ENCODE measurements at places on chromosomes 12 and 14.

DNA sequence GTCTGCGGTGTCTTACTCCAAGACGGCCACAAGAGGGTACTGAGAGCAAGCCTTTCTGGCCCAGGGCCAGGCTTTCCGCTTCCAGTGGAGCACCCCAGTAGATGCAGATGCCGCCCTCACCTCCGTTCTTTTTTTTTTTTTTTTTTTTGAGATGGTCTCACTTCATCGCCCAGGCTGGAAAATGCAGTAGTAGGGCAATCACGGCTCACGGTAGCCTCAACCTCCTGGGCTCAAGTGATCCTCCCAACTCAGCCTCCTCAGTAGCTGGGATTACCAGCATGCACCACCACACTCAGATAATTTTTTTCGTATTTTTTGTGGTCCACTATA lies 5.6 kb upstream of the LBHD2 start:
- peak; percentile 83 for DNase-seq

- DNase-seq, result no peak
Measured at GRCh38 chr12:113899561-113900471, 66.3 kb downstream of the RBM19 start.

- no peak for DNase-seq
Measured at GRCh38 chr12:50564237-50564947, 59.6 kb downstream of the DIP2B start.

DNA sequence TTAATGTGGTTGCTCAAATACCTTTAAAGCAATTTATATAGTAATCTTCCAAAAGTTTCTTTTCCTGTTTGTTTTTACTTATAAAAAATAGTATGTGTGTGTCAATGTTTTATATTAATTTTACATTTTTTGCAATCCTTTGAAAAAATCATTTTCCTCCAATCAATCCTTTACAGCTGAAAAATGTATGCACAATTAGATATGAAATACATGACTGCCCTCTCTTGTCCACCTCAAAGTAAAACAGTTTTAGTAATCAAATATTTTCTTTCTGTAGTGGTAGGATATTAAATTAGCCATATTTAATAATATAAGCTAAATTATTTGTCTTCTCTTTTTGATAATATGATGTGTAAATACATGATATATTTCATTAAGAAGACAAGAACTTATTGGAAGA lies 269.9 kb downstream of the ADAMTS20 start:
- DNase-seq, result no peak

- DNase-seq, result no peak
Measured at GRCh38 chr14:52348279-52348678, 34.2 kb downstream of the PTGER2 start.

GRCh38 chr12:48189331-48190125 lies 6.1 kb downstream of the CCDC184 start:
- DNase-seq, result peak; percentile 78

DNA sequence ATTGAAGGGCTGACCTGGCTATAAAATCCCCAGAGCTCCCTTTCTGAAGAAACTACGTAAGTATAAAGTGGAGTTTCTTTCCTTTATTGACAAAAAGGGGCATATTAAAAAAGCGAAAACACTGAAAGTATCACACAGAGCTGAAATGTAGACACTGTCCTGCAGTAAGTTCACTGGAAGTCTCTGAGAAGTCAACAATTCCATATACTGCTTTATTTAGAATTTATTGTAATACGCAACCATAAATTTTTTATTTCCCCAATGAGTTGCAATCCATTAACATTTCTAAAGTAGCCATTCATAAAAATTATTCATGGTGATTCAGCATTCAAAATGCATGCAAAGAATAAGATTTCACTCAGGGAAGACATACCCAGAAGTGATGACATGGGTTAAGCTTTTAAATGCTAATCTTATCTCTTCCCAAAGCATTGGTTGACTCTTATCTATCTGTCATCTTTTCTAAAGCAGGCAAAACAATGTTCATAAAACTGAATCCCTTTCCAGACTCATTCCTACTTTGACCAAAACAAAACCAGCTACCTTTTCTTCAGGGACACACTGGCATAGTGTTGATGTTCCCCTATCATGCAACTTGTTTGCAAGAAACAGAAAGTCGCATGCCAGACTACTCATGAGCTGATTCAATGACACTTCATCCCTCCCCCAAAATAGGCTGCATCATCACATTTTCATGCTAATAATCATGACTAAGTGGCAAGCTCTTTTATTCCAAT lies 17.3 kb downstream of the KITLG start:
- DNase-seq, result no peak

DNA sequence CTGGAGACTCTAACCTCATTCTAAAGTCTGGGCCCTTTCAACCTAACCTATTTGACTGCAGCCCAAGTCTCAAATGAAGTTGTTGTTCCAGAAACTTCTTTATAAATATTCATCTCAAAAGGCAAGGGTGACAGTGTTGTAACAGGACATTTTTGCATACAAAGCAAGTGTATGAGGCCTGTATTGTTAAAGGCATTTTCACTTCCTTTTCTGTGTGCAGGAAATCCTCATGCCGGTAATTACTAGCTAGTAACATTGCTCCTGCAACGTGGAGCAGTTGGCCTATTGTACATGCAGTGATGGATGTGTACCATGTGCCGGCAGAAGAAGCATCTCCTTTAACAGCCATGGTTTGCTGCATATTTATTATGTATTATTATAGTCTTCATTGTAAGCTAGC lies 156.5 kb upstream of the RMST start:
- no peak for DNase-seq

DNA sequence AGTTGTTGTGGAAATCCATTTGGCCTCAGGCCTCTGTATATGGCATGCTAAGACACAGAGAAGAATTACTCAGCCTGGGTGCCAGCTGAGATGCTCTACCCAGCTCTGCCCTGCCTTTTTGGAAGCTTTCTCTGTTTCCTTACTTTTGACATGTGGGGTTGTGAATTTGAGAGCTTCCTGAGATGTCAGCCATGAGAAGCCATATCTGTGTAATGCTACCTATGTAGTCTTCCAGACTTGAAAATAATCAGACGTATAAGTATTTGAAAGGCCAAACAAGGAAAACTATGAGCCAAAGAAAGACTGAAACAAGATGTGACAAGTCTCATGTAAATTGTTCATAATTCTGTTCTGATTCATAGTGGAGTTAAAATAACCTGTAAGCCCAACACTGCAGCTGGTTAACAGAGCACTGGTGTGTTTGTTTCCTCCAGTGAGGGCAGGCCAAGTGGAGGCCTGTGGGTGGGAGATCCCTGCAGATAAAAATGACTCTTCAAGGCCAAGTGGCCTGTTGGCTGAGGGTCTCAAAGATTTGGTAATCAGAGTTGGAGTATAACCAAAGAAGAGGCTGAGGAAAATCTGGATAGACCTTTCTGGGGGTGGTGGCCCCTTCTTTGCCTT lies 94.0 kb downstream of the TMX1 start:
- no peak for DNase-seq

DNA sequence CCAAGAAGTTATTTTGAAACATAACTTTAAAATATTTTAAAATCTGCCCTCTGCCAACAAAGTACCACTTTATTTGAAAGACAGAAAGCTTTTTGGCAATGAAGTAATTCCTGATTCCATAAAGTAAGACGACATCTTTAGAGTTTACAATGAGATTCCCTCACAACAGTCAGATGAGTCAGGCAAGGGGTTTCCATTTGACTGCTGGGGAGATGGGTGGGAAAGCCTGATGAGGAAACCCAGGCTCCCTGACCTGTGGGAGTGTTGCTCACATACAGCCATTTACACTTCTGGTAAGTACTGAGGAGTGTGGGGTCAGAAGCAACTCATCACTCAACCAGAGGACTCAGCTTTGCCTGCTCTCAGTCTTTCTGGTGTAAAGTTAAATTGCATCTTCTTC lies 10.2 kb downstream of the KITLG start:
- DNase-seq, result no peak

DNA sequence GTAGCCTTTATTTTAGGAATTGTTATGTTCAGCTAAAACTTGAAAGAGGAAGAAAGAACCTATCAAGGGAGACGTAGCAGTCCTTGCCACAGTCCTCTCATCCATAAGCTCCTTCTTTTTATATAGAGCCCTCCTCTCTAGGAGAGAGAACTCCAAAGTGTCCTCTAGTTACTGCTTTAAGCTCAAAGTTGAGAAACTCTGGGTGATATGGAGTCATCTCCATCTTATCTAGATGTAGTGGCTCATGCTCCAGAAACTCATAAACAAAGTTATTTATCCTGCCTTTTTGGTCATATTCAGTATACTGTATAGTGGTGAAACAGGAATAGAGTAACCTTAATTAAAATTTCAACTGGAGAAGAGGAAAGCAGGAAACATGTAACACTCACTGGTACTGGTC lies 90.4 kb upstream of the ATF7IP start:
- no peak for DNase-seq

GRCh38 chr12:14071833-14072232 lies 90.4 kb upstream of the GRIN2B start:
- no peak for DNase-seq

GRCh38 chr12:94202245-94203180 lies 54.1 kb downstream of the PLXNC1 start:
- DNase-seq, result no peak

All from stimulated activated CD4-positive, alpha-beta T cell treated with anti-CD3 and anti-CD28 coated beads, Interleukin-15, amount 100 ng/mL, for 24 hours (primary cell).